ENCODE measurements at places on chromosomes 2 and 18.

DNA sequence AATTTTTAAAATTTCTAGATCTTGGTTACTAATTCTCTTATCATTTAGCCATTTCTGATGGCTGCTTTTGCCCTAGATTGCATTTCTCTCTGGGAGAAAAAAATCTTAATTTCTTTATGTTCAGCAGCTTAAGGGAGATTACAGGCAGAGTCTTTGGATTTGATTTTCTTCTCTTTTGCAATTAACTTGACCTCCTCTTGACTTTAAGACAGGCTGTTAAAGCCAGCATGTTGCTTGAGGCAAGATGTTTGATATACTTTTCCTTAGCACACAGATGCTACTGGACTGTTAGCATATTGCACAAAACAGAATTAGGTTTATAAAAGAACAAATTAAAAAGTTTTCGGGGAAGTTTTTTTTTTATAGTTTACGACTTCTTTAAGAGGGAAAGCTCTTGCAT is 50.0 kb downstream of the XRCC5 start:
- H3K36me3 ChIP-seq: no peaks in the 10 kb centered on the region
- H3K27ac ChIP-seq: no peak overlapping the region

GRCh38 chr2:113757138-113757657 is 756 bp upstream of the SLC35F5 start:
- DNase-seq: no peak
- H3K27me3 ChIP-seq: peaks cover 7% of the 10 kb centered on the region
- peak overlapping the region; percentile 100 for H3K4me3 ChIP-seq
- H3K27ac ChIP-seq: peak overlapping the region; percentile 99

- H3K4me1 ChIP-seq: no peaks in the 10 kb centered on the region
- no peaks in the 10 kb centered on the region for H3K36me3 ChIP-seq
- DNase-seq: no peak
- H3K27me3 ChIP-seq: no peaks in the 10 kb centered on the region
- no peak overlapping the region for H3K4me3 ChIP-seq
- H3K27ac ChIP-seq: no peak overlapping the region
These were observed 506.9 kb downstream of the BCL11A start for GRCh38 chr2:60046529-60046928.

DNA sequence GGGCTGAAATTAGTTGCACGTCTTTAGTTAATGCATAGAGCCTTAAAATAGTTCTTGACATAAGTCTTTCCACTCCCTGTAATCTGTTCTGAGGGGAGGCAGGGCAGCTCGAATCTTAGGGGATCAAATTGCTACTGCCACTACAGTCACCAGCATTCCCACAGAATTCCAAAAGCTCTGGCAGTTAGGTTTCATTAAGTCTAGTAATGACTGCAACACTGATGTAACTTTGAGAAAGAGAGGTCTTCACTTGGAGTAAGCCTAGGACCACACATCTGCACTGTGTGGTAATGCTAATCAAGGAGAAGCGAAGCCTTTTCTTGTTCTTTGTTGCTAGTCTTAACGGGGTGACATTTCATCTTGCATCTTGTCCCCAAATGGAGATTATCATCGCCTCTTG is 19.3 kb upstream of the NCK2 start:
- no peaks in the 10 kb centered on the region for H3K27me3 ChIP-seq
- H3K36me3 ChIP-seq: peaks cover 6% of the 10 kb centered on the region
- H3K4me3 ChIP-seq: no peak overlapping the region
- no peaks in the 10 kb centered on the region for H3K4me1 ChIP-seq

DNA sequence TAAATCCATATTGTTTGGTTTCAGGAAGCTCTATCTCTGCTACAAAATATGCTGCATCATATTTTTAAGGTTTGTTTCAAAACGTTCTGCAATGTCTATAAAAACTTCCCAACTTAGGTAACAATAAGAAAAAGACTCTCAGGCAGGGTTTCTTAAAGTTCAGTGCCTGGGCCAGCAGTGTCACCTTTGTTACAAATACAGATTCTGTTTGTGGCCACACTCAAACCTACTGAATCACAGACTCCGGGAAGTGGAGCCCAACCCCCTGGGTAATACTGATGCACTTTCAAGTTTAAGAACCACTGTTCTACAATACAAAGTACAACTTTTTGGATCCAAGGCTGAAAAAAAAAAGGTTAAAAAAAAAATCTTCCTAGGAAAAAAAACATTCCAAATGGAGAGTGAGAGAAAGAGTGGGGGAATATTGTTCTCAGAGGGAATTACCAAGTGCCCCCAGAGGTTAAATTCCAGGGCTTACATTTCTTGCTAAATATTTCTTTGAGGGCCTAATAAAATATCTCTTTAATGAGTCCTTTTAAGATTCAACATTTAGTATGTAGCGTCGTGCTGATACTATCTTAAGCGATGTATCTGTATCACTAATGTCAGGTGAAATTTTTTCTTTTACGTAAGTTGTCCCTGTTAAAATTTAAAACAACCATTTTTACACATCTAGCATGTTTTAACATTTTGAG is 476.7 kb downstream of the TXNL1 start:
- H3K27me3 ChIP-seq: no peaks in the 10 kb centered on the region
- H3K4me3 ChIP-seq: no peak overlapping the region
- H3K27ac ChIP-seq: no peak overlapping the region
- no peak for DNase-seq

- DNase-seq: peak; percentile 83
- H3K27me3 ChIP-seq: peaks cover 13% of the 10 kb centered on the region
- no peaks in the 10 kb centered on the region for H3K36me3 ChIP-seq
- H3K4me1 ChIP-seq: peaks cover 14% of the 10 kb centered on the region
These were observed 21.0 kb upstream of the PTMA start for GRCh38 chr2:231687133-231687852.

- peak overlapping the region; percentile 100 for H3K4me3 ChIP-seq
- H3K4me1 ChIP-seq: no peaks in the 10 kb centered on the region
- peak overlapping the region; percentile 100 for H3K27ac ChIP-seq
These were observed 844 bp upstream of the MPV17 start for GRCh38 chr2:27323596-27324285.

DNA sequence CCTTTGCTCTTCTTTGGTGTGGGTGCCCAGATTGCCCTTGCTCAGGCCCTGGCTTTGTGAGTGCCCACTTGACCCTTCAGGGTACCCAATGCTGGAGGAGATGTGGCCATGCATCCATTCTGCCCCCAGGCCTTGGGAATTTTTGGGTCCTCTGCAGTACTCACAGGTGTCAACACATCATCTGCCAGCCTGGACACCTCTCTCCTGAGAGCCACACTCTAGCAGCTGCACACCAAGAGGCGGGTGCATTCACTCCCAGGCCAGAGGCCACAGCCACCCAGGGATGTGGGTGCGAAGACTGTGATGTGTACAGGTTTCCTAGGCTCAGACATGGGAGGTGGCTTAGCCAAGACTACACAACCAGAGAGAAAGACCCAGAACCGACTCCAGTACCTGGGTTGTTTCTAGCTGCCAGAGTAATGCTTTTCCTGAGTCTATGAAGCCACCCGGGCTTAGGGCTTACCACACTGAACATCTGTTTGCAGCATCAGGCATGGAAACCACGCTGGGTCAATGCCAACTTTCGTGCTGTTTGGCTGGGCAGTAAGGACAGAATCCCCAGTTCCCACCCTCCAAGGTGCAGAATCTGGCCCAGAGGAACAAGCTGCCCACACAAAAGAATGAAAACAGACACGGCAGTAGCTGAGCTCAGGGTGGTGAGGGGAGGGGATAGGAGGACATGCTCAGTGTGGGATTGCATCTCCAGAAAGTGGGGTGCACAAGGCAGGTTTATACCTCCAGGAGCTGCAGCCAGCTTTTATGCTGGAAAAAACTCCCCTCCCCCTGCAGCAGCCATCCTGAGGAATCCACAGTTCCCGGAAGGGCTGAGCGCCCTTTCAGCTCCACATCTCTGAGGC is 40.1 kb downstream of the KCNF1 start:
- no peak for DNase-seq
- peaks cover 21% of the 10 kb centered on the region for H3K4me1 ChIP-seq
- peaks cover 11% of the 10 kb centered on the region for H3K27me3 ChIP-seq
- no peak overlapping the region for H3K4me3 ChIP-seq
- H3K36me3 ChIP-seq: peaks cover 20% of the 10 kb centered on the region

DNA sequence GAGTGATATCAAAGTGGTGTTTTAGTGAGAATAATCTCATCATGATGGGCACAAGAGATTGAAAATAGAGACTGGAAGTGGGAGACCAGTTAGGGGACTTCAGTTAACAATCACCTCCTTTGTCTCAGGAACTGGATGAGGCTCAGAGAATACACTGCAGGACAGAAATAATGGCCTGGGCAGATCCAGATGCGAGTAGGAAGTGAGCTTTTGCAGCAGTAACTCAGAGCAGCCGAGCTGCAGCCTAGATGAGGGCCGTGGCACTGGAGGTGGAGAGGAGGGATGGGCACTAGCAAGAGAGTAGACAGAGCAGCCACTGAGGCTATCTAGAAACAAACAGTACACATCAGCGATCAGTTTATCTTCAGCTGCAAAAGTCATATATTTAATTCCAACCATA is 48.6 kb downstream of the CYB5A start:
- H3K4me3 ChIP-seq: no peak overlapping the region
- H3K36me3 ChIP-seq: no peaks in the 10 kb centered on the region
- no peak overlapping the region for H3K27ac ChIP-seq
- no peaks in the 10 kb centered on the region for H3K27me3 ChIP-seq
- no peak for DNase-seq
- H3K4me1 ChIP-seq: no peaks in the 10 kb centered on the region

- no peak overlapping the region for H3K27ac ChIP-seq
- no peak for DNase-seq
- H3K27me3 ChIP-seq: no peaks in the 10 kb centered on the region
- no peak overlapping the region for H3K4me3 ChIP-seq
These were observed 259.1 kb upstream of the MYT1L start for GRCh38 chr2:2590141-2590540.

- H3K36me3 ChIP-seq: peaks cover 13% of the 10 kb centered on the region
- peak overlapping the region; percentile 94 for H3K4me3 ChIP-seq
- peak; percentile 75 for DNase-seq
These were observed 790 bp upstream of the ACAA2 start for GRCh38 chr18:49814147-49814499.

DNA sequence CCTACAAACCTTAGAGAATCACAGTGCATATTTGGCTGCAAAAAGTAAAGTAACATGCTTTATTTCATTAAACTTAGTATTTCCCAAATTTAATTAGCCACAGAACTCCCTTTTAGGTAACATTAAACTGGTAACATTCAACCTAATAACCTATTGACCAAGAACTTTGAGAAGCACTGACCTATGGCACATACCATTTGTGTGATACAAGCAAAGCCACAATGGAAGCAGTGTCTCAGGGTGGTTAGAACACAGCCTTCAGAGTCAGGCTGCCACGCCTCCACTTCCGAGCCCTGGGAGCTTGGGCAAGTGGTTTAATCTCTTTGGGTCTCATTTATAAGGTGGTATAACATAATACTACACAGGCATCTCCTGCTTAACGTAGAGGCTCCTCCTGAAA is 301.4 kb downstream of the PDE11A start:
- H3K27ac ChIP-seq: no peak overlapping the region
- DNase-seq: no peak
- H3K4me3 ChIP-seq: no peak overlapping the region
- no peaks in the 10 kb centered on the region for H3K36me3 ChIP-seq
- H3K27me3 ChIP-seq: no peaks in the 10 kb centered on the region

GRCh38 chr2:233426619-233427342 is 72.5 kb downstream of the DGKD start:
- no peak overlapping the region for H3K4me3 ChIP-seq
- H3K27ac ChIP-seq: no peak overlapping the region
- no peak for DNase-seq
- H3K4me1 ChIP-seq: peaks cover 15% of the 10 kb centered on the region

DNA sequence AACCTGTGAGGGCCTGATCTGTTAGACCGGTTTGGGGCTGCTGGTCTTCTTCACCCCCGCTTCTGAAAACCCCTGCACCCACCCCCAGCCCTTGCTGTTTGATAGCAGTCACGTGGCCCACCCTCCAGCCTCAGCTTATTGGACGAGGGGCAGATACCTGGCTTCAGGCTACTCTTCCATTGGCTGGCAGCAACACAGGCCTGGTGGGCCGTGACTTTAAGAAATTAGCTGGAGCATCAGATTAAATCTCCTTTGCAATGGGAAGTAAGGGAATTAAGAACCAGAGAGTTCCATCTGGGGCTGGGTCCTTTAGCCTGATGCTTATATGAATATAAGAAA is 107.3 kb downstream of the KLHL29 start:
- DNase-seq: no peak
- H3K4me3 ChIP-seq: no peak overlapping the region
- H3K27me3 ChIP-seq: peaks cover 3% of the 10 kb centered on the region

- H3K4me1 ChIP-seq: no peaks in the 10 kb centered on the region
- H3K27ac ChIP-seq: no peak overlapping the region
- no peak for DNase-seq
- no peaks in the 10 kb centered on the region for H3K36me3 ChIP-seq
These were observed 128.1 kb upstream of the SERTAD2 start for GRCh38 chr2:64781711-64782390.

DNA sequence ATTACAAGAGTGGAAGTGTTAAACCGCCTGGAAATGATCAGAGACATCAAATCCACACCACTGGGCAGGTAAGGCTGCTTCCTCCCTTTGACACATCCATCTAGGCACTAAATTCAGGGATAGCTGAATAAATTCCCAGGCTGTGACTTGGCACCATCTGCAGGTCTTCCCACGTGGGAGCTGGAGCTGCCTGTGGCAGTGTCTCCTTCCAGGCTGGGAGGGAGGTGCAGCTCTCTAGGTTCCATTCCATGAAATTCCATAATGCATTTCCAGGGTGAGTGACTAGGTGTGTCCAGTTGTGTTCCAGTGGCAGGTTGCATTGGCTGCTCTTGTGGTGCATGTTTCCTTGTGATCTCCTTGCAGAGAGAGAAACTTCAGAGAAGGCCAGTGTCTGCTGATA is 188.9 kb upstream of the CXCR4 start:
- no peak overlapping the region for H3K27ac ChIP-seq
- H3K27me3 ChIP-seq: no peaks in the 10 kb centered on the region
- DNase-seq: no peak
- H3K36me3 ChIP-seq: no peaks in the 10 kb centered on the region
- no peak overlapping the region for H3K4me3 ChIP-seq

Data from glutamatergic neuron (in vitro differentiated cells).